AG04449 (cell line): ENCODE measurements at places on chromosomes 7 and 10.
A peak's percentile ranks its signal among the peaks of the same experiment; 100 is the strongest.

DNA sequence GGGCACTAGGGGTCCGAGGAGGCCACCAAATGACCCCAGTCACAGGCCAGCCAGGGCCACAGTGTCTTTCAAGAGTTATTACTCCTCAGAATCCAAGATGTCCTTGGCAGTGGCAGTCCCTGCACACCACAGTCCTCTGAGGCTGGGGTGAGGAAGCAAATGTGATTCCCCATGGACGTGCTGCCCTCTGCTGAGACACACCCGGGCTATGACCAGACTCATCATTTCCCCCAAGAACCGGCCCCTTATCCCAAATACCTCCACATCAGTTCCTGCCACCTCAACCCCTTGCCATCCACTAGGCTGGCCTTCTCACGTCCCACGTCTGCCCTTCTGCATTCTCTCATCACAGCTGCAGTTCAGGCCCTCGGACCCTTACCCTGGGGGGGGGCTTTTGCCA, 5.0 kb downstream of the PRKAG2 start:
- no peak for DNase-seq

DNA sequence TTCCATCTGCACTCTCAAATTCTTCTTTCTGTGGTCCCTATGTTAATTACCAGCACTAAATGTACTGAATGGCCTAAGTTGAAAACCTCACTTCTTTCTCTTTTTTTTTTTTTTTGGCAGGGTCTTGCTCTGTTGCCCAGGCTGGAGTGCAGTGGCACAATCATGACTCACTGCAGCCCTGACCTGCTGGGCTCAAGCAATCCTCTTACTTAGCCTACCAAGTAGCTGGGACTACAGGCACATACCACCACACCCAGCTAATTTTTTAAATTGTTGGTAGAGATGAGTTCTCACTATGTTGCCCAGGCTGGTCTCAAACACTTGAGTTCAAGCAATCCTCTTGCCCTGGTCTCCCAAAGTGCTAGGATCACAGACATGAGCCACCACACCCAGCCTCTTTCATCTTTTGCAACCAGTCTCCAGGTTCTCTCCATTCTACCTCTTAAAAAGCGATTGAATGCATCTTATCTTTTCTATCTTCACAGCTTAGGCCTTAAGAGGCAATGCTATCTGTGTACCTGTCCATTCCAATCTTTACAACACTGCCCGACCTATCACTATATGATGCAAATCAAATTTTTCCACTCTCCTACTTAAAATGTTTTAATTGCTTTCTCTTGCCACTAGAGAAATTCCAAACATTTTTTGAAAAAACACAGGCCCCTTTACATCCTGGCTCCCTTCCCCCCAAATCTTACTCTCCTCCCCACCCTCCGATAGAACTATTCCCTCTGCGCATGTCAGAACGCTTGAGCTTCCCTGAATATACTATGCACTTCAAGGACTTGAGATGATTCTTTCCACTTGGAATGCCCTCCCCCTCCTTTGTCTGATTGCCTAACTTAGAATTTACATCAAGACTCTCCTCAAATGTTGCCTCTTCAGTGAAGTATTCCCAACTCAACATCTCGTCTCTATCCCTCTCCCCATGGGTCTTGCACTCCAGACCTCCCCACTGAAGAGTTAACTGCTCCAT, 6.0 kb downstream of the ICA1 start:
- DNase-seq: no peak

DNA sequence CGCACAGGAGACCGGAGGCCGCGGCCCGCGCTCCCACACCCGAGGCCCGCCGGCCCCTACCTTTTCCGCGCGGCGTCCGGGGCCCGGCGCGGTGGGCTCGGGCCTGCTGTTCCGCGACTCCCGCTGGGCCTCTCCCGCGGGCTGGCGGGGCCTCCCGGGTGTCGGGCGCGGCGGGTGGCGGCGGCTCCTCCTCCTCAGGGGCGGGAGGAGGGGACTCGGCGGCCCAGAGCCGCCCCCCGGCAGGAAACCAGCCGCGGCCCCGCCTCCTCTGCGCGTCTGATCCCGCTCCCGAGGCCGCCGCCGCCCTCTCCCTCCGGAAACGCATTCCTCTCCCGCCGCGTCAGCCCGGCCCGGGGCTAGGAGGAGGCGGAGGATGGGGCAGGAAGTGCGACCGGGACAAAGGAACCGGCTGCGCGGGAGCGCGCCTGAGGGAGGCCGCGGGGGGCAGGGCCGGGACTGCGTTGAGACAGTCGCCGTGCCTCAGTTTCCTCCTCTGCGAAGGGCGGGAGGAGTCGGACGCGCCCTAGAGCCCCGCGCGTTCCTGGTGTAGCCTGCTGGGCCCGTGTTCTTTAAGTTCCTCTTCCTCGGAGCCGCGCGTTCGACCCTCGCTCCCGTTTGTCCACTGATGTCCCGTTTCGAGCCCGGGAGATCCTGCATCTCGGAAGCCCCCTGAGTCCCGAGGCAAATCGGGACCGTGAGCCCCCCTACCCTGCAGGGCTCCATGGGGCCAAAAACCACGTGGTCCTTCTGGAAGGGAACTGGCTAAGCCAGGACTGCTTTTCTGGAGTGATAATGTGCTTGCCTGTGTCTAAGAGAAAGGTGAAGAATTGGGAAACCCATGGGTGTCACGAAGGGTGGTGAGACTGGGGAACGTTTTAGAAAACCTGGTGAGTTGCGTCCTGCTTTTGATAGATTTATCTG, at the start of gene ITGB1:
ITGB1 (minus strand) TSS at position 146 of the 921 bp plus-strand sequence. CDS start 22,672 bp downstream, outside the sequence.
- DNase-seq: peak; percentile 68

- DNase-seq: no peak
These were observed 305.8 kb upstream of the NEBL start for GRCh38 chr10:21202776-21203462.

- DNase-seq: no peak
These were observed 139.2 kb upstream of the RET start for GRCh38 chr10:42937649-42938180.

- no peak for DNase-seq
These were observed 140.4 kb downstream of the DOCK4 start for GRCh38 chr7:112065758-112066157.

- no peak for DNase-seq
These were observed 359.6 kb upstream of the MEOX2 start for GRCh38 chr7:16046041-16046440.

- no peak for DNase-seq
These were observed 12.1 kb downstream of the SKIDA1 start for GRCh38 chr10:21513405-21513788.

DNA sequence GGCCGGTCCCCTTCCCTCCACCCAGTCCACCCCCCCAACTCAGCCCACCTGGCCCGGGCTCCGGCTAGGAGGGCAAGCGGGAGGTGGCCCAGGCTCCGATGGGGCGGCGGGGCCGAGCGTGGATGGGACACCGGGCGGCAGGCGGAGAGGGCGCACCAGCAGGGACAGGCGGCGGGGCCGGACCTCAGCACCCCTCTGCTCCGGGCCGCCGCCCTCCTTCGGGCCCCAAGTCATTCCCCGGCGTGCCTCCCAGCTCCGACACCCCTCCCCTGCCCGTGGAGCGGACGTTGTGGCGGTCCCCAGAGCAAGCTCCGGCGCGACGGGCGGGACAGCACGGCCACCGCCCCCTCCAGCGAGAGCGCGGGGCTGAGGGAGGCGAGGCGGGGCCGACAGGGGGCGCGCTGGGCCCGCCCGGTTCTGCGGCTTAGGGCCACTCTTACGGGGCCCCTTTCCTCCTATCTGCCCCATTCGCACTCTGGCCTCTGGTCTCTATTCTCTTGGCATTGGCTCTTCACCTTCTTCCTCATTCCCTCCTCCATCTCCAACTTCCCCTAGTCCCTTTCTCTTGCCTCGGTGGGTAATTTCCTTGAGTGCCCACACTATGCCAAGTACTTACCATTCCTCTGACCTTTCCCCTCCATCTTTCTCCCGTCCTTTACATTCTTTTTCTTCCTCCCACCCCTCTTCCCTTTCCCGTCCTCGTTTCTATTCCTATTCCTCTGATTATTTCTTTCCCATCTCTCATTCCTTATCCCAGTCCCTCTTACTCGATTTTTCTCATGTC, 701 bp upstream of the GBX1 start:
- no peak for DNase-seq

DNA sequence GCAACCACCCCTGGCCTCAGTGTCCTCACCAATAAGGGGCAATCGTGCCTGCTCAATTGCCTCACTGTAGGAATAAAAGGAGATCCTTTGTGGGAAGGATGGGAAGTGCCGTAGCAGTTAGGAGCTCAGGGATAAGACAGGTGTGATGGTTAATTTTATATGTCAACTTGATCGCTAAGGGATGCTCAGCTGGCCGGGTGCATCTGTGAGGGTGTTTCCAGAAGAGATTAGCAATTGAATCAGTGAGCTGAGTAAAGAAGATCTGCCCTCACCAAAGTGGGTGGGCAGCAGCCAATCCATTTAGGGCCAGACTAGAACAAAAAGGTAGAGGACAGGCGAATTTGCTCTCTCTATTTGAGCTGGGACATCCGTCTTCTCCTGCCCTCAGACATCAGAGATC, 46.3 kb downstream of the BUB3 start:
- DNase-seq: no peak

GRCh38 chr10:12243864-12244620, 48.1 kb downstream of the CDC123 start:
- DNase-seq: no peak

DNA sequence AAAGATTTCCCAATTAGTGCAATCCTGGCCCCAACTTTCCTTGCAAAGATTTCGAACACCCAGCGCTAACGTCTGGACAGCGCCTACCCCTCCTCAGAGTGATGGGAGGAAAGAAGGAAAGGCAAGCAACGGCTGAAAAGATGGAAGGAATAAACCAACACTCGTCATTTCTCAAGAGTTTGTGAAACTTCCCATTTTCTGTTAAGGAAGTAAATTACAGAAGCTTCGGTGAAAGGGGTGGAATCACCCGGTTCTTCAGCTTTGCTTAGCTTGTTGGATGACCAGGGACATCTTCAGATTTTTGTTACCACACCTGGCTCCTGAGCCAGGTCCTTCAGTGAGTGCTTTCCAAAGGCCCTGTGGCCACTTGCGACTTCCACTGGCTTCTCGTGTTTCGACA, 313.1 kb downstream of the SKIDA1 start:
- no peak for DNase-seq

DNA sequence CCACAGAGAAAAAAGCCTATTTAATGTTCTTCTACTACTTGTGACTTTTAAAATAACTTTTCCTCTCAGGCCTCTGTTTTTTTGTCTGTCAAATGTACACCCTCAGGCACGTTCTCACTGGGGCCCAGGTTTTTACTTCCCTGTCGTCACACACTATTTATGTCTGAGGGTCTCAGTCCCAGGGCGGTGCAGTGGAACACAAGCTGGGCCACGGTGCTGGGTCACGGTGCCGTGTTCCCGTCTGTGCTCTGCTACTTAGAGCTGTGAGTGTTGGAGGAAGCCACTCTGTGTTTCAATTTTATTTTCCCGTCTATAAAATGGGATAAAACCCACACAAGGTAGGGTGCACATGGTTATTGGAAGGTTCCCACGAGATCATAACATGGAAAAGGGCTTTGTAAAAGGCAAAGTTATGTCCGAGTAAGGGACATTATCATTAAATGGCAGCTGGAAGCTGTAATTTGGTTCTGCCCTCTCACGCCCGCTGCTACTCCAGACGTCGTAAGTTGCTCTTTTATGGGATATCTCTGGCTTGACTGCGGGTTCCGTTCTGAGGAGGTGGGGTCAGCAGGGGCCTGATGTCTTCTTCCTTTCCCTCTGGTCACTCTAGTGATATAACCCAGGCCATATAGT, 25.2 kb downstream of the ZNF775 start:
- DNase-seq: no peak

DNA sequence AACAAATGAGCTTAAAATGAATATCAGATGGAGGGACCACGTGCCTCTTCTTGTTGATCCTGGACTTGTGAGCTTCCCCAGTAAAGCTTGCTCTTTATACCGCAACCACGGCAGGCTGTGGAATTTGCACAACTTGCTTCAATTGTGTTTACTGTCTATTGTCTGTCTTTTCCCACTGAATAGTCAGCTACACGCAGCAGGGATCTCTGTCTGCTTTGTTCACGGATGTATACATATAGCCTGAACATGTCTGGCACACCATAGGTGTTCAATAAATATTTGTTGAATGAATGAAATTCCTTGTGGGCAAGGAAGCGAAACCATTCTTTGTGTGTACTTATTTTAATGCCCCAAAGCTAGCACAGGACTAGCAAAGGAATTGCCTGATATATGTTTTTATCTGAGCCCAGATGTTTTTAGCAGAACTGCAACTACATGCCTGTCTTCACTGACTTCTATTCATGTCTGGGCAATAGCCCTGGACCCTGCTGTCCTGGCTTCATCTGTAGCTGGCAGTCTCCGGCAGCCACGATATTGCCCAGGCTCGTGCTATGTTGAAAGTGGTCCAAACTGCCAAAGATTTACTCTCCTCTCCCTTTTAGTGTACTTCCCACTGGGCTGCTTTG, 29.9 kb upstream of the IFRD1 start:
- DNase-seq: no peak

DNA sequence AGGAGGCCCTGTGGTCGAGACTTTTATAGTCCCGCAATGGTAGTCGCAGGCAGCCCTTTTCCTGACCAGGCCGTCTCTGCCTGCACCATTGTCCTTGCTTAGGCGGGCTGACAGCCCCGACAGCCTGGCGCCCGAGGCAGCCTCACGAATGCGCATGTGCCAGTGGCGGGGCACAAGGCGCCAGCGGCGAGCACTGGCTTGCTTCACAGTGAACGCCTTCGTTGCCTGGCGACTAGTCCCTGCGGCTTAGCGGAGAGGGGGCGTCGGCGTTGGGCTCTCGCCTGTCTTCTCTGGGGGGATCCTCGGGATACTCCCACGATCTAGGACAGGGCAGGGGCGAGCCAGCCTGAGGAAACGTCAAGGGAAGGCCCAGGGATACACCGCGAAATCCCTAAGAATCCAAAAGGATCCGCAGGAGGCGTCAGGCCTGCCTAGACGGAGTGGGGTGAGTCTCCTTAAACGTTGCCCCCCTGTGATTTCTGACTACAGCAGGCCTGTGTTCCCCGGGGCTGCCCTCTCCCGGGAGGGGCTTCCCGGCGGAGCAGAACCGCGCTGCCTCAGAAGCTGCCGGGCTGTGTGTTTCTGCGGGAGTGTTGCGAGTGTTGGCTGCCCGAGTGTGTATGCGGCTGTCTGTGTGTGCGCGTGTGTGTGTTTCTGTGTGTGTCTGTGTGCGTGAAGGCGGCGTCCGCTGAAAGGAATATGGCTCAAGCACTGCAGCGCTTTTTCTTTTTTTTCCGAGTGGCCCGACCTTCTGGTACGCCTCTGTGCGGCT, 20.5 kb upstream of the ZNF273 start:
- DNase-seq: no peak

- no peak for DNase-seq
These were observed 29.5 kb downstream of the SMNDC1 start for GRCh38 chr10:110275128-110275729.

- no peak for DNase-seq
These were observed 82.7 kb upstream of the PDZD8 start for GRCh38 chr10:117457932-117458331.
